ENCODE measurements at places on chromosomes 5 and 9.

DNA sequence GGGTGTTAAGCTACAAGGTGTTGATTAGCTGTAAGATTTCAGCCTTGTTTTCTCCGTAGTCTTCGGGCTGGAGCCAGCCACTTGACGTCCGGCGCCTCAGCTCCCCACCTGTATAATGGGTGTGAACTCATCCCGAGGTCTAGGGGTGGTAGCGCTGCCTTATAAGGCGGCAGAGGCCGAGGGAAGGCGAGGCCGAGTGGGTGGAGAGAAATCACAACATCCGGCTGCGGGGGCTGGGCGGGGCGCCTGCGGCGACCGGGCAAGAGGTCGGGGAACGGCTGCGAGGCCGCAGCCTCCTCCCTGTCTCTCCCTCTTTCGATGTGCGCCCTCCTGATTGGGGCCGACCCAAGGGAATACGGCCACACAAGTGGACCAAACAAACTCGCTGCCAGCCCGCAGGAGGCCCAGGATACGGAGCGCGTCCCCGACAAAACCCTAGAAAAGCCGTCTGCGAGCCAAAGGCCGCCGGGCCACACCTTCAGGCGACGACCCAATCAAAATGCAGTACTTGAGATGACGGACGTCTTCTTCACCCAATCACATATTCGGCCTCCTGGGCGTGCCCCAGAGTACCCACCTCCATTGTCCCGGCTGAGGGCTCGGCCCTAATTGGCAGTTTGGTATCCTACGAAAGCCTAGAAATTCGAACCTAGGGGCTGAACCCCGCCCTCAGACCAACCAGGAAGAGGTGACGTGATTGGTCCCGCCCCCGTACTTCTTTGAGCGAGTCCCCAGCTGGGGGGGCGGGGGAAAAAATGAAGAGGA is 493 bp upstream of the GRK6 start:
- DNase-seq, result peak; percentile 100

DNA sequence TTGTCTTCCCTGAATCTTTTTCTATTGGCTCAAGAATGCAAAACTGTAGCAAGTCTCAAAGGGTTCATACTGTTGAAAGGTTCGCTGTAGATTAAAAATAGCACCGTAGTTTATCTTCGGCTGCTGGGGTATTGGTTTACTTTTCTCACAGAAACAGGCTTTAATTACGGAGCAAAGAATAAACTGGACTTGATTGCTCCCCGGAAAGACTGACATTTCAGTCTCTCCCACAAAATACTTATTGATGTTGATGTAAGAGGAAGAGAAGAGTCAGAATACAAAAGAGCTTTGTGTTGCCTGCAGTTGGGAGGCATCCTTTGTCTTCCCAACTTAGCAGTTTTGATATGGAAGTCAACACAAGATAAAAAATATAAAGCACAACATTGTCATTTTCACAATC is 183.9 kb upstream of the DMAC1 start:
- DNase-seq, result no peak

GRCh38 chr5:74864823-74865222 is 1.4 kb downstream of the FAM169A start:
- DNase-seq, result no peak

GRCh38 chr5:91145333-91145620 is 237.8 kb downstream of the ARRDC3 start:
- DNase-seq, result no peak

DNA sequence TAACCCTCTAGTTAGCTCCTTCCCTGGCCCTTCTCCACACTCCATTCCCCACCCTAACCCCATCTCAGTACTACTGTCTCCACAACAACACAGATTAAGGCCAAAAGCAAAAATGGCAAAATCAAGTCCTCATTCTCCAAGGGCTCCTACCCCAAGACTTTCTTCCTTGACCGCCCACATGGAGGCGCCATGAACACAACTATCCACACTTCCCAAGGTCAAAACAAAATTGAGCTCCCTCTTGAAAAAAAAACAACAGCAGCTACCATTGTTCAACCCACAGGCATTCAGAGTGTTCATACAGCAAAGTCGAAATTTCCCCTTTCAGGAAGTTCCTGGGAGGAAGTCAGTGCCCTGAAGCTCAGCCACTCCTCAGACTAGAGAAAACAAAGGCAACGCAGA is 54.4 kb downstream of the GNAQ start:
- peak; percentile 67 for DNase-seq

DNA sequence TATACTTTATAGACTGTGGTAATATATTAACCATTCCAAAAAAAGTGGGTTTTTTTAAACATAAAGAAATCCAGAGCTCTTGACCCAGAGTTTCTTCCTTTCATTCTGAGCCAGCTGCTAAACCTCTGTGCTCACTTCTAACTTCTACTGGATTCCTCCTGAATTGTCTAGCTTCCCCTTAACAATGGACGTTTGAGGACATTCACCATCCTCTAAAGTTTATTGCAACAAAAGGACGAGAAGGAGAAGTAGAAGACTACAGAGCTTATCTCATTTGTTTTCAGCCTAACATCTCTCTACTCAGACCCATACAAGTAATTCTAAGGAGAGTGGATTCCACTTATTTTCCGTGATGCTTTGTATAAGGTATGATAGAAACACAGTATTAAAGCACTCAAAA is 284.2 kb downstream of the MAST4 start:
- no peak for DNase-seq

DNA sequence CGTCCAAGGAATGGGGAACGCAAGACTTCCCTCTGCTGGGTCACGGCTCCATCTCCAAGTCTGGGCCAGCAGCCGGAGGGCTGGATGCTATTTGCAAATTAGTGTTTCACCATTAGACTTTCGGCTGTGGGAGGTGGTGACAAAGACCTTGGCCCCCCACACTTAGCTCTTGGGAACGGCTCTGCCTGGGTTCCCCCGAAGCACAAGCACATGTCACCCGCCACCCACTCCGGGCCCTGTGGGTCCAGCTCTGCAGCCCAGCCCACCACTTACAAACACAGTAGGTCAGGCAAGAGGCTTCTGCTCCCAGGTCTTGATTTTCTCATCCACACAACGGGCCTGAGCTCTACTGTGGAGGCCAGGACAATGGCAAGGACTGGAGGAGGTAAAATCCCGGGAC is 25.8 kb upstream of the TMEM250 start:
- no peak for DNase-seq

DNA sequence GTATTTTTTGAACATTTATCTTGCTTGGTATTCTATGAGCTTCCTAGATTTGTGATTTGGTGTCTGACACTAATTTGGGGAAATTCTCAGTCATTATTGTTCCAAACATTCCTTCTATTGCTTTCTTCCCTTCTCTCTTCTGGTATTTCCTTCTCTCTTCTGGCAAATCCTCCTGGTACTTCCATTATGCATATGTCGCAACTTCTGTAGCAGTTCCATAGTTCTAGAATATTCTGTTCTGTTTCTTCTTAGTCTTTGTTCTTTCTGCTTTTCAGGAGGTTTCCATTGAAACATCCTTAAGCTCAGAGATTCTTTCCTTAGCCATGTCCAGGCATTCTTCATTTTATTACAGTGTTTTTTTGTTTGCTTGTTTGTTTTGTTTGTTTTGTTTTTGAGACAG is 155.2 kb upstream of the PIK3R1 start:
- no peak for DNase-seq

DNA sequence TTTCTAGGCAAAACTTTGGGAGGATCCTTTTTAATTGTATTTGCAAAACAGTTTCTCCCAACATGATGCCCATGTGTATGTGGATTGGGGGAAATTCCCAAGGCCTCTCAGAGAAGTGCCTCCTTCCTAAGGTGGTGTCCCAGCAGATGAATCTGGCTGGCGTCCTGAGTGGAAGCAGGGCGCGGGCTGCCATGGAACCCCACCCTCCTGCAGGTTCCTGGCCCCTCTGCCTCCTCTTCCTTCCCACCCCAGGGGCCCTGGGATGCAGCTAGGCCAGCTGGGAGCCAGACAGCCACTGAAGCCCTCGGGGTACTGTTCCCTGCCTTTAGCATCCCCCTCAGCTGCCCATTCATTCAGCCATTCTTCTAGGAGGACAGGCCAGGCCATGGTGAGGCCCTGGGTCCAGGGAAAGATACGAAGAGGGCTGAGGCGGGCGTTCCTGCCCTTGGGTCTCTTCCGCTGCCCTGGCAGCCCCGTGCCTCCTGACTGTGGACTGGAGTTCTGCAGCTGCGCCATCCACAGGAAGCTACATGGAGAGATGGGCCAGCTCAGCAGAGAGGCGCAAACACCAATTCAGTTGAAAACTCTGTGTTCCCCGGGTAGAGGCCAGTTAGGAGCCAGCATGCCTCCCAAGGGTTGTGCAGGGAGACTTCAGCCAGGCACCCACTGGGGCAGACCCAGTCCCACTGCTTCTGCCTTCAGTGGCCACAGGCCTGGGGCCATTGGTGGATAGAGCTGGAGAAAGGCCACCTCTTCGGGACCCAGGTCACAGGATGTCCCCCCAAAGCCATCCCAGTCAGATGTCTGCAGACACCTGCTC is 36.5 kb downstream of the ADAMTS2 start:
- DNase-seq, result no peak

DNA sequence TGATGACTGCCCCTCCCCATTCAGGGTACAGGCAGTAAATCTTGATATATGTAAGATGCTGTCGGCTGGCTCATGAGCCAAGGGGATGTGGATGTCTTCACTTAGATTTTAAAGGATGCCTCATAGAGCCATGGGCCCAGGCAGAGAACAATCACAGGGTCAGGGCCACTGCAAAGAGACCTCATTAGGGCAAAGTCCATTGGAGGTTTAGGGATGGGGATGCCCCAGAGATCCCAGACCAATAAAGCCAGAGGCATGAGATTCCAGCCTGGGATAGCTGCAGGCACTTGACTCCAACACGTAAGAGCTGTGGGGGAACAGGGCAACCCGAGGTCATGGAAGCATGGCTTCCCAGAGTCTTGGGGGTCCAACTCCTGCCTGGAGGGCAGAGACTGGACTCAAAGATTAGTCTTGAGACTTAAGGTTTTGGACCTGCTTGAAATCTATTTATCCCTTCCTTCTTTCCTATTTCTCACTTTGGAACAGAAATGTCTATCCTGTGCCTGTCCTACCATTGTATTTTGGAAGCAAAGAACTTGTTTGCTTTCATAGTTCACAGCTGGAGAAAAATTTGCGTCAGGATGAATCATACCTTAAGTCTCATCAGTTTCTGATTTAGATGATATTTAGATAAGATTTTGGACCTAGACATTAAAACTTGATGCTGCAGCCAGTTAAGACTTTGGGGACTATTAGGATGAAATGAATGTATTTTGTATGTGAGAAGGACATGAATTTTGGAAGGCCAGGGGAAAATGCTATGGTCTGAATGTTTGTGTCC is 101.3 kb upstream of the ADRA1B start:
- DNase-seq, result no peak

Measured in CD4-positive, alpha-beta T cell treated with Interleukin-6 for 4 hours (primary cell).